ENCODE measurements at places on chromosomes 1 and 21.

- no peak for DNase-seq
Observed at GRCh38 chr1:117556341-117556740, 49.5 kb upstream of the TENT5C start.

DNA sequence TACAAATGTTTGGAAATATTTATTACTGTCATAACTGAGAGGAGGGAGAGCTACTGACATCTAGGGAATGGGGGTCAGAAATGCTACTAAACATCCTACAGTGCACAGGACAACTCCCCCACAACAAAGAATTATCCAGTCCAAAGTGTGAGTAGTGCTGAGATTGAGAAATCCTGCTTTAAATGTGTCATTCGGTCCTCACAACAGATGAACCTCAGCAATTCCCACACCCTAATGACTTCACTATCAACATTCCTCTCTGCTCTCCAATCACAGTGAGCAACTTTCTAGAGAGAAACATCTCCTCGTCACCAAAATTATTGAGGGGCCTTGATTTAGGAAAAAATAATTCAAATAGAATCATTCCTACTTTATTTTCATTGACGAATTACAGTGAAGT is 18.0 kb downstream of the OMA1 start:
- no peak for DNase-seq

GRCh38 chr1:101200513-101200912 is 36.3 kb upstream of the S1PR1 start:
- no peak for DNase-seq

GRCh38 chr1:17181781-17182464 is 23.0 kb upstream of the PADI1 start:
- DNase-seq, result no peak

- DNase-seq, result no peak
Observed at GRCh38 chr1:236058141-236058934, 6.6 kb downstream of the NID1 start.

DNA sequence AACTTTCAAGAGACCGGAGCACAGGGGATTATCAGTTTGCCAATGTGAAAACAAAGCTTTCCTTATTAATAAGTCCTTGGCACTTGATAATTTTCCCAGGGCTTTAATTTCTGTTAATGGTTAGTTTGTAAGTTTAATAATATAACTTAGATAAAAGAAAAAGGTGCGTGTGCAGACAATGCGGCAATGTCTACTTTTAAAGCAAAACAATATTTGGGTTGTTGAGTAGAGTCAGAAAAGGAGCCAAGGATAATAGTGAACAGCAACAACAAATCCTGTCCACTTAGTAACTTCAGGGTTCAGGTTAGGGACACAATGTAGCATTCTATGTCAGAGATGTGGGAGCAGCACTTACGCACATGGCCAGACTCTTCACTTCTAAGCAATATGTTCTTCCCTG is 469.6 kb upstream of the NFIA start:
- DNase-seq, result no peak

- no peak for DNase-seq
Observed at GRCh38 chr1:24632832-24633175, 10.3 kb upstream of the SRRM1 start.

GRCh38 chr1:95994643-95995042 is 726.9 kb upstream of the PTBP2 start:
- DNase-seq, result no peak
